ENCODE measurements at places on chromosomes 11 and 22. TPM values are rescaled to one million over a fixed set of nuclear protein-coding genes. Genes with fewer than 3 reads are reported as not detected.

DNA sequence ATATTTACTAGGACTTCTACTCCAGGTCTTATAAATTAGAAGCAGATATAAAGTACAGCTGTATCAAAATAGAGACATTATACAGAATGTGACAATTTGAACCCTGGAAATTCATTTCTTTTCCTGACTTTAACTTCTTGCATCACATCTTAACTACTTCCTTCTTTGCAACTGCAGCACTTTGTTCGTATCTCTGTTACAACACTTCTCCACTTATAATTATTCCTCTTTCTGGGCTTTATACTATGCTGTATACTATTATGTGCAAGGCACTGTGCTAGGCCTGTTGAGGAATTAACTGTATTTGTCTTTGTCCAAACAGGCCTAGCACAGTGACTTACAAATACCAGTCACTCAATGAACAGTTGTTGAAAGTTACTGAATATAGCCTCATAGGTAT, 1.8 kb upstream of the SLC36A4 start:
- DNase-seq, result no peak

DNA sequence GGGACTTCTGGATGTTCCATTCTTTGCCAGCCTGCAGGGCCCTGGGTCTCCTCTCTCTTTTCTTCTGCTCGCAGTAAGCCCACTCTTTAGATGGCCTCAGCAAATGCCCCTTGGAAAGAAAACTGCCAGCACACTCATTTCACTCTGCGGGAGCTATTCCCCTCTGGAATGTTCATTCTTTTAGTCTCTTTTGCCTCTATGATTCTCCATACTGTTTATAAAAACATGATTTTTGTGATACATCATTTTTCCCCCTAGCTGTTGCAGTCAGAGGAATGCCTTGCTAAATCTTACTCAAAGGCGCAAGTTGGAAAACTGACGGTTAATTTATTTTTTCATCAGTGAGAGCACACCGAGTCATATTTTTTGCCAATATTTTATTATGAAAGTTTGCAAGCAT, 184.9 kb downstream of the SNX19 start:
- no peak for DNase-seq

GDPD4 gene
- total RNA-seq, result not detected

GLYATL1 gene
- not detected for total RNA-seq

DNA sequence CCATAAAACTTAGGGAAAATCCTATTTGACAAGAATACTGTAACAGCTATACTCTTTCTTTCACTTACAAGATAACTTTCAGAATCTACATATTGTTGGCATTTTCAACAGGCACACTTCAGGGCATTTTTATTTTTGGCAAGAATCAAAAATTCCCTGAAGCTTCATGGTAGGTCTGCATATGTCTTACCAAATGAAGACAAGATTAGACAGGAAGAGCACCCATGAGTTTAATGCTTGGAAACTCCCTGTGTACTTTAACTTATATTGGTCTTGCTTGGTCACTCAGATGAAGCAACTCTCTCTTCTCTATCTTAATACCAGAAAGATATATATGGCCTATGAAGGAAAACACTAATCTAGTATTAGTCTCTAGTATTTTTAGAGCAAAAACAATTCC, 137.7 kb downstream of the ATG16L2 start:
- no peak for DNase-seq

RAG2 gene
- not detected for total RNA-seq

OR5B21 gene
- total RNA-seq, result not detected

SLC35C1 gene
- total RNA-seq, result 28.3 TPM

GRCh38 chr11:3894128-3894731, 38.8 kb downstream of the STIM1 start:
- no peak for DNase-seq

GRCh38 chr11:129929721-129930120, 34.3 kb upstream of the NFRKB start:
- no peak for DNase-seq

GRCh38 chr22:46936378-46936903, 174.0 kb downstream of the TBC1D22A start:
- DNase-seq, result no peak

MIOX gene
- total RNA-seq, result not detected

BLID gene
- not detected for total RNA-seq

- no peak for DNase-seq
Observed at GRCh38 chr11:120424970-120425332, 86.6 kb upstream of the GRIK4 start.

DNA sequence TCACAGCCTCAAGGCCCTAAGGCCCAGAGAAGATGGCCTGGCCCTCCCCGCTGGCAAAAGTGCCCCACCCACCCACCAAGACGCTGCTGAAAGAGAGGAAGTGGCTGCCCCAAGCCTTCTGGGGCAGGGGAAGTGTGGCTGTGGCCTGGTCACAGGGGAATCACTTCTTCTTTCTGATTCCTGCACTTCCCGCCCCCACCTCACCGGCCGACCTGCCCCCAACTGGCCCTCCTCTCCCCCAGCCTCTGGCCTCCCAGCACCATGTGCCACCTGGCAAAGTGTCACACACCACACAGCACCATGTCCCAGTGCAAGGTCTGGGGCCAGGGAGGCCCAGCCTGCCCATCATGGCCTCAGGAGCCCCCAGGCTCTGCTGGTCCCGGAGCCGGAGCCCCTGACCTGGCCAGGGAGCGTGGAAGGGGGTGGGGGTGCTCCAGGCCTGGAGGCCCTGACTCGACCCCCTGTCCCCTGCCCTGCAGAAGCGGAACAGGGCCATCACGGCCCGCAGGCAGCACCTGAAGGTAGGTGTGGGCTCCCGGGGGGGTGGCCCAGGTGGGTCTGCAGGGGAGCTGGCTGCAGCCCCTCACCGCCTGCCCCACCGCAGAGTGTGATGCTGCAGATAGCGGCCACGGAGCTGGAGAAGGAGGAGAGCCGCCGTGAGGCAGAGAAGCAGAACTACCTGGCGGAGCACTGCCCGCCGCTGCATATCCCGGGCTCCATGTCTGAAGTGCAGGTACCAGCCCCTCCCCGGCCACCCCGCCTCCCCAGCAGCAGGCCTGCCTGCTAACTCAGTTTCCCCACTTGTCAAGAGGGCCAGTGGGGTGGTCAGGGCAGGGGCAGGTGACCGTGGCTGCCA, 1.4 kb downstream of the TNNI2 start:
- no peak for DNase-seq

GRCh38 chr22:50269970-50270665, at the start of gene MAPK11:
TSS of gene MAPK11 (minus strand) at chr22:50270380. CDS start at chr22:50270292, 88 bp downstream.
- no peak for DNase-seq

DNA sequence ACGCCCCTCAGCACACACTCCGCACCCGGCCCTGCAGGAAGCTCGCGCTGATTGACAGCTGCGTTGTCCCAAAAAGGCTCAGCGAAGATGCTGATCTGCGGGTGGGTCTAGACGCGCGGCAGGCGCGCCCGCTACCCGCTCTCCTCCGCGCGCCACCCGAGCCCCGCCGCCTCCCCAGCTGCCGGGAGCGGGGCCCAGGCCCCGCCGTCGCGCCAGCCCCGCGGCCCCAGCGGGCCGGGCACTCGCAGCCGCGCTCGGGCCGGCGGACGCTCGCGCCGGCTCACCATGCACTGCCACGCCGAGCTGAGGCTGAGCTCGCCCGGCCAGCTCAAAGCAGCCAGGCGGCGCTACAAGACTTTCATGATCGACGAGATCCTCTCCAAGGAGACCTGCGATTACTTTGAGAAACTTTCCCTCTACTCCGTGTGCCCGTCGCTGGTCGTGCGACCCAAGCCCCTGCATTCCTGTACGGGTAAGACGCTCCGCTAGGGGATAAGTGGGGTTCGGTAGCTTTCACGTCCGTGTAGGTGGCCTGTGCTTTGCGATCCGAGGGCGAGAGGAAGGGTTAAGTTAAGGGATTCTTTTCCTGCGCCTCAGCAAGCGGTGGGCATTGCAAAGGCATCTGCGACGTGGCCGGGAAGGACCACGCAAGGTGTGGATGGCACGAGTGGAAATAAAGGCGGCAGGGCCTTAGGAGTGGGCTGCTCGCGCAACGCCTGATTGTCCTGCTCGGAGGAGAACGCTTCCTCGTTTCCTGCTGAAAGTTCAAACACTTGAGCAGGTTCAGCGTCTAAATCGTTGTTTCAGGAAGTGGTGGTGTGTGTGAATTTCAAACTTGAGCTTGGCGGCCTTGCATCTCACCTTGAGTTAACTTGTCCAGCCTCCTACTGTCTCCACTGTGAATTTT, at the start of gene BARX2:
Gene BARX2 (plus strand): TSS at position 98 of the 907 bp plus-strand sequence. CDS start 188 bp downstream, at position 286.
- peak; percentile 92 for DNase-seq

TRIOBP gene
- 98.4 TPM for total RNA-seq

DNA sequence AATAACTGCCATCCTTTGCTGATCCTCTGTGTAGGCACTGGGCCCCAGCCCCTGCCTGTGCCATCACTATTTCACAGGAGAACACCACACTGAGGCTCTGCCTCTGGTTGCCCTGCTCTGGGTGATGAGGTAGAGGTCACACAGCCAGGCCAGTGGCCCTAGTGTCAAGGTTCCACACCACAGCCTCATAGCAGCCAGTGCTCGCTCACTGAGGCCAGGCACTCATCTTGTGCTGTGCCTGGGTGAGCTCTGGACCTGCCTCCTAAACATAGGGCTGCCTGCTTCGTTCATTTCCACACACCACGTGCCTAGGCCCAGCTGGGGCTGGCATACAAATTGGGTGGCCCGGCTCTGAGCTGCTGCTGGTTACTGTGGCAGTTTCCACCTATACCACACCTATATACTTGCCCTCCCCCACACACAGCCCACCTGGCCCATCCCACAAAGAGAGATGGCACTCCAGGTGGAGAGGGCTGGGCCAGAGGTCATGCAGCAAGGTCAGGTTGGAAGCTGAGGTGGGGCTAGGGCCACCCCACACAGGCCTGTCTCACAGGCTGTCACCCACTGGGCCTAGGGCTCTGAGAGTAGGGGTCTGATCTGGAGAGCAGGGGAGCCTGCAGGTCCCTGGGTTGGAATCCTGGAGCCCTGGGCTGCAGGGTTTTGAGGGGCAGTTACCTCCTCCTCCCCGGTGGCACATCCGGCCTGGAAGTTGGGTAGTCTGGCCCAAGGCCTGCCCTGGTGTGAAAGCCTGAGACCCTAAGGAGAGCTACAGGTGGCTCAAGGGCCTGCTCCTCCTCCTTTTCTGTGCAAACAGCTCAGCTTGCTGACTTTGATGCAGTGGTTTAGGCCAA, 11.2 kb downstream of the KCNQ1OT1 start:
- DNase-seq, result no peak

ADM gene
- total RNA-seq, result 33.3 TPM

- peak; percentile 26 for DNase-seq
Observed at GRCh38 chr11:115869780-115870431, 365.7 kb upstream of the CADM1 start.

DNA sequence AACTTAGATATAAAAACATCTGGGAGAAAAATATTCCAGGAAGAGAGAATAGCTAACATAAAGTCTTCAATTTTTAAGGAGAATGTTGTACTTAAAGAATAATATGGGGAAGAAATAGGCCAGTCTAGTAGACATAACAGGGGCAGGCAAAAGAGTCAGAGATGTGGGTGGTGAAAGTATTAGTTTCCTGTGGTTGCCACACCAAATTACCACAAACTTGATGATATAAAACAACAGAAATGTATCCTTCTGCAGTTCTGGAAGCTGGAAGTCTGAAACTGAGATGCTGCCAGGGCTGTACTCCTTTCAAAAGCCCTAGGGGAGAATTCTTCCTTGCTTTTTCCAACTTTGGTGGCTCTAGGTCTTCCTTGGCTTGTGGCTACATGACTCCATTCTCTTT, 1309.7 kb downstream of the LRRC4C start:
- DNase-seq, result no peak

GRCh38 chr11:59802639-59803176, 7.9 kb downstream of the MRPL16 start:
- peak; percentile 87 for DNase-seq

TMPRSS6 gene
- not detected for total RNA-seq

DNA sequence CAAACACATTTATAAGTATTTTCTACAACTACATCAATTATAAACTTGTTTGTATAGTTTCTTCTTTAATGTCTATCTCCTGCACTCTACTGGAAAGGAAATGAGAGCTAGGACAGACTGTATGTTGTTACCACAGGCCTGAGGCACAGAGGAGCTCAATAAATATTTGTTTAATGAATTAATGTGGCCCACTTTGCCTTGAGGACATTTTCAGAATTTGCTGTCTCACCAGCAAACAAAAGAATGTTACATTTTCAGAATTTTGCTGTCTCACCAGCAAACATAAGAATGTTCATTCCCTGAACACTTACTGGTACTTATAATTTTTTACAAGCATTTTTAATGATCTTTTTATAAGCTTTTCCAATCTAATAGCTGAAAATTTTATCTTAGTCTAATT, 41.9 kb upstream of the WNT7B start:
- no peak for DNase-seq

DNA sequence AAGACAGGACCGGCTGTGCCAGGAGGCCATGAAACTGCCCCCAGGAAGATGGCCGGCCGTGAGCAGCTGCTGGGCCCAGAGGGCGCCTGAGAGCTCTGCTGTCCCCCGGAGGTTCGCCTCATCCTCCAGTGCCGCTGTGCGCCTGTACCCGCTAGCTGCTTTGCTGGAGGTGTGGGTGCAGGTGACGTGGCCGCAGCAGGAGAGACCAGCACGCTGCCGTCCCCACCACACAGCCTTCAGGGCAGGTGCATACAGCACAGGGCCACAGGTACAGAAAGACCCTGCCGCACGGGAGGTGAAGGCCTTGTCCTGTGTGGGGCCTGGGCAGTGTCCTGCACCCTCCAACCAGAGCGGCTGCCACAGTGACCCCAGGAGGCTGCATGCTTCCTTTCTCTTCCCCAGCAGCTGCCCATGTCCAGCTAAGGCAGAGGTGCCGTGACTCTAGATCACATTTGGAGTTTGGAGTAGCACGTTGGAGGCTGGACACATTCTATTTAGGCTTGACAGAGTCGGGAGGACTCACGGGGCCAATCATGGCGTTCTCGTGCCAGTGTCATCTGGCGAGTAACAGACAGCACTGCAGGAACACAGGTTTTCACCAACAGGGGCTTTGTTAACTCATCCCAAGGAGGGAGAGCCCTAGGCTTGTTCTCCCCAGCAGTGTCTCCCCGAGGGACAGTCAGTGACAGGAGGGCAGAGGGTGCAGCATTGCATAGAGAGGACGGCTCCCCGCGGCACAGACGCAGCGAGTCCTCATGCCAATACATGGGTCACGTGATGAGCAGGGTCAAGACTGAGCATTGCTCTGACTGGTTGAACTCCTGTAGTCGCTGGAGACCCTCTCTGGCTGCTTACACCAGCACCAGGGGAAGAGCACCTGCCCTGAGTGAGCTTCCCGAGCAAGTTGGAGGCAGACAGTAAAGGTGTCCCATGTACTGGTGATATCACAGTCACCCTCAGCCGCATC, 18.7 kb upstream of the PANX2 start:
- no peak for DNase-seq

GRCh38 chr11:95456714-95457491, 225.9 kb upstream of the SESN3 start:
- DNase-seq, result no peak

NNMT gene
- total RNA-seq, result 60.2 TPM

OR52H1 gene
- total RNA-seq, result not detected

GRCh38 chr11:134139873-134140331, 71.0 kb downstream of the JAM3 start:
- peak; percentile 87 for DNase-seq

DNA sequence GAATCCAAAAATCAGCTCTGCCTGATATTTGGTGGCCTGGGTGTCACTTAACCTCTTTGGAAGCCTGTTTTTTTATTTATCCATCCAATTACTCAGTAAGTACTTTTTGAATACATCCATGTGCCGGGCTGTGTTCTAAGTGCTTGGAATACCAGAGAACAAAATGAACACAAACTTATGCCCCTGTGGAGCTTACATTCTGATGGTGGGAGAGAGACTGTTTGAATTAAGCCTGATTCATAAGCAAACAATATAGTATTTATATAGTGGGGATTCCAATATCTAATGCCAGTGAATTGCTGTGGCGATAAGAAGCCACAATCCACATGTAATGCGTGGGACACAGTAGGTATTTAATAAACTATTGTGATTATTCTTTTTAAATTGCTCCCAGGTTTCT, 19.4 kb downstream of the KCNJ5 start:
- no peak for DNase-seq
